Stimulated activated naive B cell treated with anti-CD40 and anti-IgM and Interleukin-4, amounts not matched to agents 10 μg/mL and 1 μg/mL and 100 μg/mL, for 72 hours (primary cell): ENCODE measurements at places on chromosomes 6 and 20.

- no peaks in the 10 kb centered on the region for H3K4me1 ChIP-seq
- H3K27ac ChIP-seq, result no peak overlapping the region
- no peak overlapping the region for H3K4me3 ChIP-seq
- no peak for DNase-seq
- H3K36me3 ChIP-seq, result no peaks in the 10 kb centered on the region
Observed at GRCh38 chr6:167211881-167212712, 54.3 kb upstream of the GPR31 start.

GRCh38 chr20:51792960-51793359 lies 9.4 kb downstream of the SALL4 start:
- H3K4me3 ChIP-seq, result no peak overlapping the region
- no peak for DNase-seq
- no peaks in the 10 kb centered on the region for H3K4me1 ChIP-seq
- no peak overlapping the region for H3K27ac ChIP-seq

- H3K27me3 ChIP-seq, result no peaks in the 10 kb centered on the region
- DNase-seq, result no peak
- peaks cover 39% of the 10 kb centered on the region for H3K36me3 ChIP-seq
- no peak overlapping the region for H3K27ac ChIP-seq
Observed at GRCh38 chr20:2475850-2476741, 5.5 kb upstream of the SNRPB start.

- DNase-seq, result no peak
- no peaks in the 10 kb centered on the region for H3K4me1 ChIP-seq
- no peak overlapping the region for H3K4me3 ChIP-seq
- peaks cover 57% of the 10 kb centered on the region for H3K36me3 ChIP-seq
Observed at GRCh38 chr6:158077676-158078075, 90.4 kb downstream of the SERAC1 start.

DNA sequence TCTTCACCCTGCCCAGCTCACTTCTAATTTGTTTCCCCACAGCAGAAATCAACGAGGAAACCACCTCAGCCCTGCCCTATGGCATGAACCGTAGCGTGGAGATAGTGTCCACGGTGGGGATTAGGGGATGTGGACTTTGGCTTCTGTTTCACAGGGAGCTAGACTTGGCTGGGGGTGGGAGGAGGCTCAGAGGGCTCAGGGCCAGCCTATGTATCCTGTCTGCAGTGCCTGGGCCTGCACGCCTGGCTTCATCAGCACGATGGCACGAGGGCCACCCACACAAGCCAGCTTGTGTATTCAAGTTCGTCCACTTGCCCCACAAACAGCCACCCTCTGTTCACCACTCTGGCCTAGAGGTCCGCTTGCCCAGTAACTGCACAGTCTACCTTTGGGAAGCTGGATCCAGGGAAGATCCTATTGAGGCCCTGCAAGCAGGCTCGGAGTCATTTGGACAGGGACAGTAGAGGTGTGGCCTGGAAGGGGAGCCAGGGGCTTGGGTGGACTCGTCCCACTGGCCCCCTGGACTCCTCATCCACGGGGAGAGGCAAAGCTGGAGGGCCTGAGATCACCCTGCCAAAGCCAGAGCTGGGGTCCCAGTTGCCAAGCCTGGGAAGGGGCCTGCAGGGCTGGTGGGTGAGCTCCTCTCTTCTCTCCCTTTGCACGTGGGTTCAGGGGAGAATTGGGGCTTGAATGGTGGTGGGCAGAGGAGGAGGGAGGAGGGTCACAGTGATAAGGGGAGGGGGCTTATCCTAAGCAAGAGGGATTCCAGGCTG lies 38.0 kb upstream of the FAM83D start:
- H3K36me3 ChIP-seq, result peaks cover 34% of the 10 kb centered on the region
- peaks cover 57% of the 10 kb centered on the region for H3K4me1 ChIP-seq
- H3K27ac ChIP-seq, result peak overlapping the region; percentile 87
- no peak for DNase-seq
